ENCODE measurements at places on chromosomes 7 and 10. TPM values are rescaled to one million over a fixed set of nuclear protein-coding genes. Genes with fewer than 3 reads are reported as not detected.

Gene DGKI
- 24.4 TPM for polyA plus RNA-seq

Gene TAS2R4
- polyA plus RNA-seq, result 1.1 TPM

Gene OPN4
- polyA plus RNA-seq, result not detected

Gene GPR26
- 0.67 TPM for polyA plus RNA-seq

Gene ABLIM1
- polyA plus RNA-seq, result 153 TPM

Gene ZNF32
- polyA plus RNA-seq, result 41.3 TPM

Gene FHIP2A
- 21.5 TPM for polyA plus RNA-seq

Gene FAM107B
- 117 TPM for polyA plus RNA-seq

Gene TACC2
- 25.7 TPM for polyA plus RNA-seq

Gene ANKRD1
- polyA plus RNA-seq, result not detected

Gene GIMAP2
- polyA plus RNA-seq, result 1.0 TPM

Gene SPDYE2
- not detected for polyA plus RNA-seq

Gene ANLN
- 2.1 TPM for polyA plus RNA-seq

Gene FAM221A
- polyA plus RNA-seq, result 44.1 TPM

Gene GIMAP1
- polyA plus RNA-seq, result not detected

Gene TAS2R16
- not detected for polyA plus RNA-seq

Gene CTBP2
- polyA plus RNA-seq, result 7.5 TPM

Gene GCK
- polyA plus RNA-seq, result 3.7 TPM

Gene SH2D4B
- not detected for polyA plus RNA-seq

Gene DNA2
- polyA plus RNA-seq, result 2.2 TPM

Gene NEURL1
- polyA plus RNA-seq, result 0.63 TPM

Gene TRPV5
- polyA plus RNA-seq, result not detected

Gene INTS15
- polyA plus RNA-seq, result 3.0 TPM

Gene LEP
- polyA plus RNA-seq, result not detected

Gene EN2
- 6.1 TPM for polyA plus RNA-seq

Gene TMEM236
- polyA plus RNA-seq, result 0.13 TPM

Gene GFRA1
- polyA plus RNA-seq, result 12.0 TPM

Gene POLR3A
- 22.9 TPM for polyA plus RNA-seq

Gene ZNF438
- polyA plus RNA-seq, result 2.8 TPM

Gene NSUN5
- polyA plus RNA-seq, result 2.5 TPM

Gene CCL24
- polyA plus RNA-seq, result not detected

Gene BLNK
- 0.70 TPM for polyA plus RNA-seq

Gene CASP7
- 0.10 TPM for polyA plus RNA-seq

Gene TUBB8
- not detected for polyA plus RNA-seq

Gene OR2A42
- polyA plus RNA-seq, result not detected

Gene GATA3
- not detected for polyA plus RNA-seq

Gene TWIST1
- not detected for polyA plus RNA-seq

Gene MLXIPL
- not detected for polyA plus RNA-seq

Gene UCMA
- not detected for polyA plus RNA-seq

Gene OGA
- 55.3 TPM for polyA plus RNA-seq

Gene HABP2
- polyA plus RNA-seq, result not detected

Gene CRTAC1
- 9.6 TPM for polyA plus RNA-seq

Gene RNF32
- polyA plus RNA-seq, result 1.6 TPM

Gene PTPRN2
- polyA plus RNA-seq, result 1.4 TPM

Gene ATRNL1
- 124 TPM for polyA plus RNA-seq

Gene LRGUK
- 0.24 TPM for polyA plus RNA-seq

Gene PKD2L1
- not detected for polyA plus RNA-seq

Gene SFTPA2
- polyA plus RNA-seq, result 0.28 TPM

Gene LRRD1
- not detected for polyA plus RNA-seq

Gene GDF10
- 32.1 TPM for polyA plus RNA-seq

Gene CLEC2L
- 19.5 TPM for polyA plus RNA-seq

Gene IRF5
- not detected for polyA plus RNA-seq

Gene CYP3A5
- 0.42 TPM for polyA plus RNA-seq
